ENCODE measurements at places on chromosomes 4 and X.
A peak's percentile ranks its signal among the peaks of the same experiment; 100 is the strongest.

DNA sequence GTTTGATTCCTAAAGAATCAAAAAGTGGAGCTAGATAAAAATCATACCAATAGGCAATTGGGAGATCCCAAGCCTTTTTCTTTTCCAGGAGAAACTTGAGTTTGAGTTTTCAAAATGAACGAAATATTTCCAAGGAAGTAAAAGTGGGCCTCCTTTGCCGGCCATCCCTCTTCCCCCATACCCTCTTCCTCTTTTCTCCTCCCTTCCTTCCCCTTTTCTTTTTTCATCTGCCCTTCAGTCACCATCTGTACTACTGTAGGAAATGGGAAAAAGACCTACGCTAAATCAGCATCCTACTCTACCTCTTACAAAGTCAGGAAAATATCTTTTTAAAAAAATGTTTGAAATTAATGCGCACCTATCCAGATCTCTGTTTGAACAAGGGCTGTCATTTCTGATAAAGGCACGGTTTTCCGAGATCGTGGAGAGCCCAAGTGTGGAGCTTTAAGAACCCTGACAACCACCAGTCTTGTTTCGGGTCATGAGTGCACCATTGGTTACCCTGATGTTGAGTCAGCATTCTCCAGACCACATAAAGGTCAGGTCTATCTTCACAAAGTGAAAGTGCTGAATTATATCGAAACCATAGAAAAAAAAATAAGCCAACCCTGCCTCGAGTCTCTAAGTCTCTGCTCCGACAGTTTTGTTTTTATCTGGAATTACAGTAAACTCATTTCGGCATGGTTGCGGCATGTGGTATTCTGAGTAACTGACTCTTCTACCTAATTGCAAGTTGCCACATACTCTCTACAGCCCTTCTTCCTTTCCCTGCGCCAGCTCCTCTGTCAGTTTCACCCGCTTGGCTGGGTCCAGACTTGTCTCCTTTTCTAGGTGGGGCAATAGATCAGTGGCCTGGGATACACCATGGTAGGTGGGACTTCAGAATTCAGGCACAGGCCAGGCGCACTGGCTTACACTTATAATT, 140.2 kb upstream of the KLF3 start:
- DNase-seq = no peak

- DNase-seq = no peak
Observed at GRCh38 chr4:2261110-2261852, 628 bp downstream of the MXD4 start.

DNA sequence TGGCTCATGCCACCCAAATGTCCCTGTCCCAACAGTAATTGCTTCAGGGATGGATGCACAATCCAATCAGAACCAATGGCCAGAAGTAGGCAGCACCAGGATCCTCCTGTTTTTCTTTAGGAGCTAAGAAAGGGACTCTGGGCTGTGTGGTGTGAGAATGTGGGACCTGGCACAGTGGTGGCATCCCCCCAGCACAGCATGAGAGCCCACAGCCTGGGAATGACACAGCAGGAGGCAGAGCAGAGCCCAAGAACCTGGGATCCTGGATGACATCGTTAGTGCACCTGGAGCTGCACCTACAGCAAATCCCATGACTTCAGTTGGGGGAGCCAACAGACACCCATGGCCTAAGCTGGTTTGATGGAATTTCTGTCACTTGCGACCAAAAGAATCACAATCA, 70.7 kb upstream of the C4orf50 start:
- no peak for DNase-seq

GRCh38 chr4:85406185-85406584, 68.8 kb upstream of the ARHGAP24 start:
- no peak for DNase-seq

DNA sequence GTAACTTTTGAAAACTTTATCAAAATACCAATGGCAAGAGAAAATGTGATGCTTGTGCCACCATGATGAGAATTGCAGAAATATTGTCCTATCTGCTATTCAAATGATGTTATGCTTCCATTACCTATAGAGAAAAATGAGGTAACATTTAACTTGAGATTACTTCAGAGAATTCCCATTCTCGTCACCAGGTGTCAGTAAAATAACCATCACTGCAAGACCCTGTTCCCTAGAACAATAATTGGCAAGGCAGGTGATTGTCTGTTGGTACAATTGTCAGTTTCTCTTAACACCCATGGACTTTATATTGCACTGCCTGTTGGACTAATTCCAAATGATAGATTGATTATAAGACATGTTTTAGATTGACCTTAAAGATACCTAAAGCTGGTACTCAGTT, 179.9 kb downstream of the GABRG1 start:
- no peak for DNase-seq

DNA sequence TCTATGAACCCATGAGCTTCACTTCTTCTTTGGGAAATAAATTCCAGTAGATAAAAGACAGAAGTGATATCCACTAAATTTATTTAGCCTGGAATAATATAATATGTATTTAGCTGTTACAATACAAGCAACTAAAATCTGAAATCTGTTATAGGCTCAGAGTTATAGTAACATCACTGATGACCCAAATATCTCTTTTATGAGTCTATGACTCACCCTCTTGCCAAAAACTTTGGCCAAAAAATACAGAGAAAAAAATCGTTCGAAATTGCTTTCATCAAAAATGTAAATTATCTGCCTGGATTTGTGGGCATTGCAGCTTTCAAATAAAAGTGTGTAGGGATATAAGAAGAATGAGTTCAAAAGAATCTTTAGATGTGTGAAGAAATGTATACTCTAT, 89.4 kb upstream of the DKK2 start:
- no peak for DNase-seq

DNA sequence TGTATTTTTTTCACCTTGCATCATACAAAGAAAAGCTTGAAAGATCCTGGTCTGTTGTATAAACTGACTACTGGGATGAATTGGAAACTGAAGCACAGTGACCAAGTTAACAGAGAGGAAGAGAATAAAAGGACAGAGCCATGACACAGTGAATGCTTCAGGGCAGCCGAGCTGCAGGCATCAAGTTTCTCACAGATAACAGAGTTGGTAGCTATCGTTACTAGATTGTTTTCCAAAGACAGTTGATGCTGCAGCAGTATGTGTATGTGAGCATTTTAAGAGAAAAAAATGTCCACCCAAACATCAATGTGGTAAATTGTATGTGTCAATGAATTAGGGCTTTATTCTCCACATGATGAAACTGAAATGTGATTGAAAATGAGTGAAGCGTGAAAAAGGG, 1032.7 kb downstream of the ADGRL3 start:
- DNase-seq = no peak

GRCh38 chr4:182277377-182277776, 34.2 kb downstream of the TENM3 start:
- no peak for DNase-seq

- DNase-seq = no peak
Observed at GRCh38 chr4:72846280-72847111, 223.0 kb downstream of the COX18 start.

DNA sequence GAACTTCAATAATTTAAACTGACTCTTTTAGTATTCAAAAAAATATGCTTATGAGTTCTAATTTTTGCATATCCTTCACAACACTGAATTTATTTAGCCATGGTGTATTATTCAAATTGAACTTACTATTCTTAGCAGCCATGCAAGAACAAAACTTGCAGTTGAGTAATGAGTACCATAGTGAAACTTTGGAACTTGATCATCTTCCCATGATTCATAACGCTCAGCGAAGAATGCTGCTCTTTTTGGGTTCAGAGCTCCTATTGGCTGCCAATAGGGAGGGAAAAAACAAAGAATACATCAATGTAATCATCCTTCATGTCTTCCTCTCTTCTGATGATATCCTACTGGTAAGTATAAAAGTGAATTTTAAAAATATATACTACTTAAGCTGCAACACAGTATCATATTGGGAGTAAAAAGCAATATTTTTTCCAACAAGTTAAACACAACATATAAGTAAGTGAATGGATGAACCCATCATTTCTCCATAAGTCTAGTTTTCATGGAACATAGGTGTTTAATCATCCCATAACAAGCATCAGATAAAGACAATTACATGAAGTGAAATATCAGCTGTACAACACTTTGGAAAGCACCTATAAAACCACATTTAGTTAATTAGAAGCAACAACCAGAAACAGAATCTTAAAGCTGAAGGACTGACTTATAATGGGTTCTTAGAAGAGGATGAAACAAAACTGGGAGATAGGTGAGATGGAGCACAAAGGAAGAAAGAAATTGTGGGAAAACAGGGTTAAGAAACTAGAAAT, 145.2 kb upstream of the MAB21L2 start:
- no peak for DNase-seq

GRCh38 chr4:150329373-150329772, 251.1 kb downstream of the DCLK2 start:
- no peak for DNase-seq

DNA sequence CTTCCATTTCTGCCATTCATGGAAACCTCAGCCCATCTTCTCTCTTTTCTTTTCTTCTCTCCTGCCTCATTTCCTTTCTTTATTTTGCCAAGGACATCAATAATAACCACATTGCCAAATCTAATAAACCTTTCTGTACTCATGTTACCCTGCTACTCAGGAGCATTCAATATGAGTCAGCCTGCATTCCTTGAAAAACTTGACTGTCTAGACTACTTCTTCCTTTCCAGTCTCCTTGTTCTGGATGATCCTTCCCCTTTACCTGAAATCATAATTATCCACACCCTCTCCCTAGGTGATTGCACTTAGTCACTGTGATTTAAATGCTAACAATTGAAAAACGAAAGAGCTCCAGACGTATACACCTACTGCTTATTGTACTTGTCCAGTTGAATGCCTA, 253.2 kb upstream of the CENPE start:
- DNase-seq = no peak

DNA sequence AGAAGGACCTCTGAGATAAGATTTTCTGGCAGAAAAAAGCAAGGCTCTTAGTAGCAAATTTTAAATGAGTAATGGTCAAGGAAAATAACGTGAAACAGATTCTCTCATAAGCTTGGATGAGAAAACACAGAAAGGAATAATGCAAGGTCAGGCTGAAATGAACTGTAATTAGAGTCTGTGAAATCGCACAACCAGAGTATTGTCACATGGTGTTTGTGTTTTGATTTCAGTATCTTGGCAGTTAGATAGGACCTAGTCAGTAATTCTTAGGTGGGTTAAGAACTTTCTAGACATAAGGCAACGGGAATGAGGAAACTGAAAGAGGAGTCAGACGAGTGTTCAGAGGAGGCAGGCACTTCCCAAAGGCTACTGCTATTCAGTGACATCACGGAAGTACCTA, 34.6 kb downstream of the LIMCH1 start:
- no peak for DNase-seq

DNA sequence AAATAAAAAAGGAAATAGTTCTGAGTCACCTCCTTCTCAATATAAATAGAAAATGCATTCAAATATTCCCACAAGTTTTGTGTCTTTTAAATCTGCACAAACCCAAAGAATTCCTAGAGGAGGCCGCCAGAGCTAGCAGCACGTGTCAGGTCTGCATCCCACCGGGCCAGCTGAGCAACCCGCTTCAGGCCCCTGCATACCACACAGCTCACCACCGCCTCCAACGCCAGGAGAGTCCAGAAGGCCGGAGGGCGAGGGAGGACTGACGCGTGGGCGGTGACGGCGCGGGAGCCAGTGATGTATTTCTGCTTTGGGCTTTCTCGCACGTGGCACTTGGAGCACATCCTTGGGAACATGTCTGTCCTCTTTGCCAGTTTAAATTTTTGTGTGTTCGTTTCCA, 61.9 kb upstream of the CLDN34 start:
- no peak for DNase-seq

DNA sequence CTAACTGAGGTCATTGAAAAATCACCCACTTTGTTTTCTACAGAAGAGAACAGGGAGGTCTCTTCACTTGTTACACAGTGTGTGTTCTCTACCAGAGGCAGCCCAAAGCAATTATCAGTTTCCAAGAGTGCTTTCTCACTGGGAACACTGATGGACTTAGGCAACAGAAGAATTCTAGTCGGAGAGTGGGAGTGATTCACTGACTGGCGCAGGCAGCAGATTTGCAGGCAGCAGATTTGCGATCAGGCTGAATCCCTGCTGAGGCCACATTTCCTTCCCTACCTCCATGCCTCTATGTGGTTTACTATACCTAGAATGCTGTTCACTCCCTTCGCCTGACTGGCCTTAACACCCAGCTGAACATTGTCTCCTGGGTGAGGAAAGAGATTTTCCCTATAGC, 6.6 kb downstream of the OCIAD2 start:
- DNase-seq = no peak

GRCh38 chr4:152944666-152945320, 8.7 kb downstream of the FHDC1 start:
- no peak for DNase-seq

DNA sequence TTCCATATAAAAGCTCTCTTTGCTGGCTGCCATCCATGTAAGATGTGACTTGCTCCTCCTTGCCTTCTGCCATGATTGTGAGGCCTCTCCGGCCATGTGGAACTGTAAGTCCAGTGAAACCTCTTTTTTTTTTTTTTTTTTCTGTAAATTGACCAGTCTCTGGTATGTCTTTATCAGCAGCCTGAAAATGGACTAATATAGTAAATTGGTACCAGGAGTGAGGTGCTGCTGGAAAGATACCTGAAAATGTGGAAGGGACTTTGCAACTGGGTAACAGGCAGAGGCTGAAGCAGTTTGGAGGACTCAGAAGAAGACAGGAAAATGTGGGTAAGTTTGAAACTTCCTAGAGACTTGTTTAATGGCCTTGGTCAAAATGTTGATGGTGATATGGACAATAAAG, 124.3 kb upstream of the AADAT start:
- no peak for DNase-seq

DNA sequence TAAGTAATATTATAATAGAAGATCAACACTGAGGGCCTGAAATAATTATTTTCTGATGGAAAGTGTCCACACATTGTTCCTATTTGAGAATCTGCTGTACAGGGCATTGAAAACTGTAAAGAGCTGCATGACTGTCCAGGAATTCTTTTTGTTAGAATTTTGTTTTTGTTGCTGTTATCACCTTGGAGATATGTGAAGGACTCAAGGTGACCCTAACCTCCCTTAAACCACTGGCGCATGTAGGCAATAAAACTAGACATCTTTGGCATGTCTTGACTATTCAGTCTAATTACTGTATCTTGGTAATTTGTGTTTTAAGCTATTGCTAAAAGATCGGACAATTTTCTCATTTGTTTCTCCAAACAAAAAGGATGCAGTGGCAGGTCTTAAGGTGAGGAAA, 55.5 kb upstream of the SMIM10 start:
- no peak for DNase-seq

DNA sequence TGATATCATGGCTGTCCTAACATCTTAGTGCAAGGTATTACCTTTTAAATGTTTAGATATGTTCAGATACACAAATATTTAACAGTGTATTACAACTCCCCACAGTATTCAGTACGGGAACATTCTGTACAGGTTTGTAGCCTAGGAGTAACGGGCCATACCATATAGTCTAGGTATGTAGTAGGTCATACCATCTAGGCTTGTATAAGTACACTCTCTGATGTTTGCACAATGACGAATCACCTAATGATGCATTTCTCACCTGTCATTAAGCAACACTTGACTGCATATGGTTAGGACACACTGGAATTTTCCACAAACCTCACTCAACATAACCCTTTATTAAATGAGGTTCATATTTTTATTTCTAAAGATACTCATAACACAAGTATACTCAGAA, 67.7 kb downstream of the THOC2 start:
- no peak for DNase-seq

GRCh38 chrX:153763989-153764755, at the start of gene PLXNB3:
TSS of gene PLXNB3 (plus strand) at chrX:153764249. CDS start at chrX:153765536, 1,287 bp downstream.
- DNase-seq = peak; percentile 43
